ENCODE measurements at places on chromosomes 12 and 14.

GRCh38 chr12:23950210-23950774 lies 822 bp upstream of the SOX5 start:
- no peak for DNase-seq

- DNase-seq: no peak
These were observed 16.9 kb downstream of the OR6S1 start for GRCh38 chr14:20624495-20625070.

- no peak for DNase-seq
These were observed 26.3 kb upstream of the KIF26A start for GRCh38 chr14:104112113-104112505.

DNA sequence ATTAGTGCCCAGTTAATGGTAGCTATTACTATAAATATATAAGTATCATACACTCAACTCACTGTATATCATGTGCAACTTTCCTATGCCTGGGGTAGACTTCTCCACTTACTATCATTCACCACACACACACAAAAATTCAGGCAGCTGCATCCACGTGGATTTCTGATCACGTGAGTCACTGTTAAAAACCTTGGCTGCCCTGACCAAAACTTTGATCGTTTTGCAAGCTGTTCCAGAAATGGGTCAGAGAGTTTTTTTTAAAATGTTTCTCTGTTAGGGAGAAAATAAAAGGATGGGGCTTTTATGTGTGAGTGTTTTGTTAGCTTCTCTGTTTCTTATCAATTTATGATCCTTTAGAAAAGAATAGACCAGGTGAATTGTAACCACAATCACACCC lies 198.2 kb upstream of the CNOT2 start:
- DNase-seq: no peak

GRCh38 chr14:50045039-50045711 lies 71.2 kb downstream of the VCPKMT start:
- DNase-seq: no peak

DNA sequence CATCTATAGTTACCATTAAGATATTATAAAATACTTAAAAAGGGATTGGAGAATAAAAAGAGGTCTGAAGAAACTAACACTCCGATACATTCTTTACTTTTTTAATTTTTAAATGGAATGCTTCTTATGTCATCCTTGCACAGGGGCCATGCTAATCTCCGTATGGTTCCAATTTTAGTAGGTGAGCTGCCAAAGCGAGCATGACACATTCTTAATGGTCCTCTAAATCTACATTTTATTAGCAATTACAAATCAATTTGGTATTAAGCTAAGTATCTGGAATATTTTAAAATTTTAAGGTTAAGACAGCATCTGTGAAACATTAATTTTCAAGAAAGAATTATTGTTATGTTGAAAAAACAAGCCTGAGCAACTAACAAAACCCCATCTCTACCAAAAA lies 6.2 kb upstream of the ARID4A start:
- no peak for DNase-seq

DNA sequence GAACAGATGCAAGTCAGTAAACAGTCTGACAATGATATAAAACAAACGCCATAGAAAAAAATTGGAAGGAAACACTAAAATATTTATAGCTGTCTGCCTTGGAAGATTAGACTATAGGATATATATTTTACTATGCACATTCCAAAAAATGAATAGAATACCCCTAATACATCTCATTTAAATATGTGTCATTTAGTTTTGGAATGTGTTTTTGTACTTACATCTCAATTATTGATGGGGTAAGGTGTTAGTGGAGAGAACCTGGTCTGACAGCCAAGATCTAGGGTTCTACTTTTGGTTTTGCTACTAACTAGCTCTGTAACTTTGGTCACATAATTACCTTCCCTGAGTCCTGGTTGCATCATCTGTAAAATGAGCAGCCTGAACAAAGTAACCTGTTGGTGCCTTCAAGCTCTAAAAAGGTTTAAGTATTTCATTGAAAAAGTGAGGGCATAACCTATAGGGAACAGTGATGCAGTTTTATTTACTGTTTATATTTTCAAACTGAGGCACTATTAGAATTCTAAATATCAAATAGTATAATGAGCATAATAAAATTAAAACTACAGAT lies 28.6 kb upstream of the SLC6A13 start:
- no peak for DNase-seq

- no peak for DNase-seq
These were observed 194.1 kb downstream of the NUAK1 start for GRCh38 chr12:105944628-105945027.

- DNase-seq: no peak
These were observed 130.8 kb upstream of the TRHDE start for GRCh38 chr12:72141381-72141780.

DNA sequence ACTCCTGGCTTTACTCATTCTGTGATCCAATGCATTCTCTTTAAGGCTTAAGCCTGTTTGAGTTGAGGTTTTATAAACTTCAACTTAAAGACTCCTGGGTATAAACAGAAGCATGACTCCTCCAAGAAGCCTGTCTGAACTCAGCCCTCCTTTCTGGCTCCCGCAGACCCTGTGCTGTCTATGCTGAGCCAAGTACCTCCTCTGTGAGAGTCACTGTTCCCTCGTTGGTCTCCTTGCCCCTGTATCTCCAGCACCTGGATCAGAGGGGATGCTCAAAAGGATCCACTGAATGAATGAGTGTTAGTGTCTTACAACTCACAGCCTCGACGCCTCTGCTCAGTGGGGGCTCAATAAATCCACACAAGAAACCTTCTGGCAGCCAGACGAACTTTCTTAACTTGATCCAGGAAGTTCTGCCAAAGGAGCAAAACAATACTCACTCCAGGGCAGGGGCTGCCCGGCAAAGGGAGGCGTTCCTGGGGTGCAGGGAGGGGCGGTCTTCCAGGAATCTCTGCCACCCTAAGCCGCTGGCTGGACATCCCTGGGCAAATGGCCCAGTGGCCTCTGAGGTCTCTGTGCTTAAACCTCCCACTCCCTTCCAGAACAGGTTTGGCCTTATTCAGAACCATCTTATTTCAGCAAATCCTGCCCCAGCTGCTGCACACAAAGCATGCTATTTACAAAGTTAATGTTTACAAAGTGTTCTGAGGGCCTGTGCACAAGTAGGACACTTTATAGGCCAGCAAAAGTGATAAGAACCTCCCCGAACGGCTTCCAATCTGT lies 32.9 kb downstream of the MAP1LC3B2 start:
- no peak for DNase-seq

- DNase-seq: no peak
These were observed 841.9 kb downstream of the TMTC2 start for GRCh38 chr12:83528571-83528970.

DNA sequence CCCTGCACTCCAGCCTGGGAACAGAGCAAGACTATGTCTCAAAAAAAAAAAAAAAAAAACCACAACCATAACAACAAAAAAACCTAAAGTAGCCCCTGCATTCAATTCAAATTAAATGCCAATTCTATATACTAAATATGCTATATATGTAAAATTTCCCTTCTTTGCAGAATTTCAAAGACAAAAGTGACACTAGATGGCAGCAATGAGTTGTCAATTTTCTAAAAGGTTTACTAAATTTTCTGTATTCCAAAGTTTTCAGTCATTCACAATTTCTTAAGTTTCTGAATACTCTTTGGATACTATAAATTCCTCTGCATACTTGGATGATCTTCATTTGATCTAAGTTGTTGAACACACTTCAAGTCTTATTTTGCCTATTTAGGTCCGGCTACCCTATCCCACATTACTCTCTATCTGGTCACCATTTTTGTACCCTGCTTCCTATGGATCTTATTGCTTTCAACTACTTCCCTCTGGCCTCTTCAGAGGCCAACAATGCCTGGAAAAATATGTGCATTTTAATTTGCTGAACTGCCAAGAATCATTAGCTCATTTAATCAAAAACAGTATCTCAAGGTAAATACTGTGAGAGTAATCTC lies 27.9 kb downstream of the HNRNPC start:
- DNase-seq: no peak

All from activated CD4-positive, alpha-beta T cell treated with anti-CD3 and anti-CD28 coated beads for 24 hours (primary cell).